Right ventricle myocardium inferior (tissue), 1 donor: ENCODE measurements at places on chromosomes 12 and 14.

GRCh38 chr12:108630481-108631207, 3.0 kb downstream of the SELPLG start:
- DNase-seq = no peak

DNA sequence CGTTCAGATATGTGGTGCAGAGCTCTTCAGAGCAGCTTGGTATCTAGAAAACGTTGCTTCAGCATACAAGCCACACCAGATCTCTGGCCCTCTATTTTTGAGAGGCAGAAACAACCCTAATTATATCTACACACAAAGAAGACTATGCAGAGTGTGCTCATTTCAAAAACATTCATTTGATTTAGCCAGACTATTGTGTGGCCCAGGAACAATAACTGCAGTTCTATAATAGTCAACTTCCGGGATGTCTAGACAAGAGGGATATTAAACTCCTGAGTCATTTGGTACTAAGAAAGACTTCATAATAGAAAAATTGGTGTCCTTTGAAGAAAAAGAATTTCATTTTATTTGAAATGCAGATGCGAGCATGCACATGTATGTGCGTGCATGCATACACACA, 153.8 kb downstream of the PELI2 start:
- no peak for DNase-seq

DNA sequence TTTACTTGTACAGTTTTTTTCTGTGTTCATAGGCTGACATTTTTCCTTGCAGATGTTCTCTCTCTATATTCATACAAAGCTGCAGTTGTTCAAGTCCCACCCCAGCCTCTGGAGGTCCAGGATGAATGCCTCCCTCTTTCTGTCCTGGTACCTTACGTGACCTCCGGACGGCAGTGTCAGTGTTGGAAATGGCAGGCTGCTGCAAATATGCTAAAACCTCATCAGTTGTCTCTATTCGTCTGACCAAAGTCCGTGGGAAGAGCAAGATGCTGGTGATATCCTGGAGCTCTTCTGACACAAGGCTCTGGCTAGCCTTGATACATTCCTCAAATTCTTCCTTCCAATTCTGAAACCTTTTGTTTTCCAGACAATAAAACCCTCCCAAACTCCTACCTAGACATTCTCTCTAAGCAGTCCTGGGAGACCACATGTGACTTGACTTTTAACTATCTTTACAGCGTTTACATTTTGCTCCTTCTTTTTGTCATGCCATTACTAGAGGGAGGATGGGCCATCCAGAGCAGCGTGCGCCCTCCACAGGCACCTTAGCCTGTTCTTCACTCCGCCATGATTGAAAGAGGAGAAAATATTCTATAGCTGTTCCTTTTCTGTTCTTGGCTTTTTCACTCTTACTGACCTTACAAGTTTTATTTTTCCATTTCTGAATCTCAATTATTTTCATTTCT, 143.6 kb downstream of the RGS6 start:
- DNase-seq = no peak

DNA sequence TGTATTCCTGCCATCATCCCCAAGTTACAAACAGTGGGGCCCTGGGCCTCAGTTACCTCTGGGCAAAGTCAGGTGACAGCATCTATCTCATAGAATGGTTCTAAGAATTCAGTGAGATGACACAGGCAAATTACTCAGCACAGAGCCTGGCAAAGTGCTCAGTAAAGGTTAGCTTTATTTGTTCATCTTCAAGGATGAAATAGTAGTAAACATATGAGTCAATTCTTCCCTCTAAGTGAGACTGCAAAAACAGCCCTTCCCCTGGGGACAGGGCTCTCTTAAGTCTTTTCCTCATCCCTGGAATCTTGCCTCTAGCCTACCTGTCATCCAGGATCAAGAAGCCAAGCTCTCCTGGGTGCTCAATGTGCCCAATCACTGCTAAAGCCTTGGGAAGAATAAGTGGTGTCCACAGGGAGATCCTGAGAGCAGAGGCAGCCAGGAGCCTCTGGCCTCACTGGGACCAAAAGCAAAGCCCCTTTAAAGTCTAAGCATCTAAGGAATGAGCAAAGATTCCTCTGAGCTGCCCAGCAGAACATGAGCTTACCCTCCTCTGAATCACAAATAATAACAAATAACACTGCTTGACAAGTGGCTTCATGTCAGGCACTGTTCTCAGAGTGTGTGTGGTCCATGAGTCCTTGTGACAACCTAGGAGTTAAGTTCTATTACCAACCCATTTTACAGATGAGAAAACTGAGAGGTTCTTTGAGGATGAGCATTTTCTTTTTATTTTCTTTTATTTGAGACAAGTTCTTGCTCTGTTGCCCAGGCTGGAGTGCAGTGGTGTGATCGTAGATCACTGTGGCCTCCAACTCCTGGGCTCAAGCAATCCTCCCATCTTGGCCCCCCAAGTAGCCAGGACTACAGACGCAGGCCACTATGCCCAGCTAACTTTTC, 12.1 kb downstream of the NUAK1 start:
- no peak for DNase-seq

DNA sequence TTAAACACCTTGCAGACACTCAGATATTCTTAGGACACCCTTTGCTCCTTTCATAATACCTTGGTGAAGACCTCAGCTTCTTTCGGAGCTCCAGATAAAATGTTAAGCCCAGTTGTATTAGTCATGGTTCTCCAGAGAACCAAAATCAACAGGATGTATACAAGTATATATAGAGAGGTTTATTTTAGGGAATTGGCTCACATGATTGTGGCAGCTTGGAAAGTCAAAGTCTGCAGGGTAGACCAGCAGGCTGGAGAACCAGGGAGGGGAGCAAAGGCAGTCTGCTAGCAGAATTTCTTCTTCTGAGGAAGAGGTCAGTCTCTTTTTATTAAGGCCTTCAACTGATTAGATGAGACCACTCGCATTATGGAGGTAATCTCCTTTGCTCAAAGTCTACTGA, 6.9 kb upstream of the IGF1 start:
- no peak for DNase-seq

GRCh38 chr14:105069871-105070759, 4.9 kb upstream of the GPR132 start:
- peak; percentile 74 for DNase-seq

- DNase-seq = no peak
Observed at GRCh38 chr12:118922405-118922804, 58.9 kb upstream of the SRRM4 start.

DNA sequence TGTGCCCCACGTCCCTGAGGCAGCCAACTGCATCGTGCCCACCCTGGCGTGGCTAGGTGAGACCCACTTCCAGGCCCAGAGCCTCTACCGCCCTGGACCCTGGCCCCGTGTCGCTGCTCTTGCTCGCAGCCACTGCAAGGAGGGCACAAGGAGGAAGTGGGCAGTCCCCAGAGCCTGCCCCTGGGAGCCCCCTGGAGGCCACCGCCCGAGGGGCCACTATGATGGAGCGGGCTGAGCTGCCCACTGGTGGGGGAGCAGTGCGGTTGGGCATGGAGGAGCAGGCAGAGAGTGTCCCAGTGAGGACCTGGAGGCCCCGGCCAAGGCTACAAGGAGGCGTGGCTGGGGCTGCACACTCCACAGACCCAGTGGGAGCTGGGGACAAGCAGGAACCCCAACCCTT, 323.6 kb downstream of the PCNX1 start:
- no peak for DNase-seq
